ENCODE measurements at places on chromosomes 5 and 9. TPM values are rescaled to one million over a fixed set of nuclear protein-coding genes. Genes with fewer than 3 reads are reported as not detected.

SHOC1 gene
- total RNA-seq: not detected

DNA sequence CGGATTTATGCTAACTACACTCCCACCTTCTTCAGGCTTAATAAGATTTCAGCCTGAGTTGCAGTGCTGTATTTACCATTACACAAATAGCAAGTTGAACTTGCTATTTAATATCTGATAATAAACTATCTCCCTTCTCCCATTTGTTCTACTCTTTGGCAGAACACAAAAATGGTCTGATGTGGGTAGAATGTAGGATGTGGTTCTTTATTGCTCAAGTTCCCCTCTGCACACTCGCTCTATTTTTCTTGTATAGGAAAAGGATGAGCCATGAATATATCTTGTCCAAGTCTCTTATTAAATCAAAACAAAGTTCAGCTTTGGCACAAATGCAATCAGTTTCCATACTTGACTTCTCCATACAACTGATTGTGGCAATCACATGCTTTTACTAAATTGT, 37.2 kb upstream of the KIF2A start:
- no peak for DNase-seq
- H3K4me1 ChIP-seq: peaks cover 71% of the 10 kb centered on the region
- no peaks in the 10 kb centered on the region for H3K27me3 ChIP-seq

DNA sequence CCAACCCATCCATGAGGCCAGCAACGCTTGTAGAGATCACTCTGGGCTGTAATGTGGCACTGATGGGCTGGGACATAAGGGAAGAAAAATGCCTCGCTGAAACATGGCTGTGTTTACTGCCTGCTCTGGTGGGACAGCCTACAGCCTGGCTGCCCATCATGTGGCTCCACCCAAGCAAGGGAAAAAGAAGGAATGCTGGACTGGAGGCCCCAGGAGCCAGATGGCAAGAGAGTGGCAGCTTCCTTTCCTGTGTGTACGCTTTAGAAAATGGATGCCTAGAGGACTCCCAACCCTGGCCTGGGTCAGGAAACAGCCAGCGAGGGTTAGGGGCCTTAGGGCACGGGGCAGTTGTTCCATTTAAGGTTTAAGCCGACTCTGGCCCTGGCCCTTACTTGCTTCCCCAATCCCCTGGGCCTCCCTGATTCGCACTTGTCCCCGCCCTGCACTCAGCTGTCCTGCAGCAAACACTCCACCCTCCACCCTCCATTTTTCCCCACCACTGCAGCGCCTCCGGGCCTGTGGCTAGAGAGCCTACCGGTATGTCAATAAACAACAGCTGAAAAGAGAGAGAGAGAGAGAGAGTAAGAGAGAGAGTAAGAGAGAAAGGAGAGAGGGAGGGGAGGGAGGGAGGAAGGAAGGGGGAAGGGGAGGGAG, 819.4 kb downstream of the SEMA5A start:
- H3K4me1 ChIP-seq: no peaks in the 10 kb centered on the region
- H3K27ac ChIP-seq: no peak overlapping the region
- no peaks in the 10 kb centered on the region for H3K36me3 ChIP-seq
- H3K4me3 ChIP-seq: no peak overlapping the region

MCC gene
- 3.6 TPM for total RNA-seq

CTSV gene
- 23.3 TPM for total RNA-seq

DNA sequence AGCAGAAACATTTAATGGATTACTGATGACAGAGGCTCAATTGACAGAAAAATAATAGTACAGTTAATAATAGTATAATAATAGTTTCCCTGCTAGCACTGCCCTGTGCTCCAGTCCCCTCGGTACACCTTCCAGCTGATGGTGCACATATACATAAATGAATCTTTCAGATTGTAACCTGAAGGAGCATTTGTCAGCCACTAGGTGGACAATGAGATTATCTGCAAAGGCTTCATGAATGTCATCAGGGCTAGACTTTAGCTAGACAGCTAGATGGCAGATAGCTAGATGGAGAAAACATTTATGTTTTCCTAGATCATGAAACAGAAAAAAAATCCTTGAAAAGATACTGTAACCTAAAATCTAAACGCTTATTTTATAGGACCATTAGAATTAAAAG, 304.4 kb upstream of the SMC2 start:
- H3K36me3 ChIP-seq: no peaks in the 10 kb centered on the region
- DNase-seq: no peak
- H3K4me3 ChIP-seq: no peak overlapping the region
- no peak overlapping the region for H3K27ac ChIP-seq
- no peaks in the 10 kb centered on the region for H3K4me1 ChIP-seq

- H3K36me3 ChIP-seq: no peaks in the 10 kb centered on the region
- no peaks in the 10 kb centered on the region for H3K4me1 ChIP-seq
- no peak overlapping the region for H3K27ac ChIP-seq
- no peak overlapping the region for H3K4me3 ChIP-seq
Observed at GRCh38 chr9:18994263-18994916, 38.6 kb downstream of the SAXO1 start.

DNA sequence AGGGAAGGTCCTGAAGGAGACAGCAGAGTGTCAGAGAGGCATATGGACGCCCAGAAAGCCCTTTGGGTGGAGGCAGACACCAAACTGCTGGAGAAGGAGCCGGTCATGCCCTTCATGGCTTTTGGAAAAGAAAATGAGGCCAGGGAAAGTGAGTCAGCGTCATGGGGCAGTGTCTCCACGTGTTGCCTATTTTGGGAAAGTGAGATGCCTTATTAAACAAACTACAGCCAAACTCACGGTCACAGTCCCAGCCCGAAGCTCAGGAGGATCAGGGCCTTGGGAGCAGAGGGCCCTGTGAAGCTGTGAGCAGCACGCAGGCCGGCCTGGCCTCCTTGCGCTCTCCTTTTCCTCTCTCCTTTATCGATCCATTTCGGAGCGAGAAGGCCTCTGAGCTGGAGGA, 25.0 kb downstream of the RGS3 start:
- no peak overlapping the region for H3K4me3 ChIP-seq
- H3K27ac ChIP-seq: no peak overlapping the region
- DNase-seq: no peak
- H3K4me1 ChIP-seq: no peaks in the 10 kb centered on the region

BNC2 gene
- total RNA-seq: not detected

DNA sequence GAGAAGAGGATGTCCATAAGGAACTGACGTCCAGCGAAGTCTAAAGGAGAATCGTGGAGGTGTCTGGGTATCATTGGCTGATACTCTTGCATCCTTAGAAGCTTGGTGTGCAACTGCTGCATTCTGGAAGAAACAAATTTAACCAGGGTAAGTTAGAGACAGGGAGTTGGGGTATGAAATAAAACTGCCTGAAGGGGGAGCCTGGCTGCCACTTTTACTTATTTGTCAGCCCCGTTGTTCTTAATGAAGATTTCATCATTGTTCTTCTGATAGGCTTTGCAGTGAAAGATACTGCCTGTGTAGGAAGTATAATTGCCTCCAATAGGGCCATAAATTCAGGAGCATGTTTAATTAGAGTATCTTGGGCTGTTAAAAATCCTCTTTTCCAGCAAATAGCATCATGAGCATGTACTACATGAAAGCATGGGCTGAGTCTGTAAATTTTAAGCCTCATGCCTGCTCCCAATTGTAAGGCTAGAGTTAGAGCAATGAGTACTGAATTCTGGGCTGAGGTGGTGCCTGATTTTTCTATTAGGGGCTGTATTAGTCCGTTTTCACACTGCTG, 1264.5 kb upstream of the ACO1 start:
- H3K36me3 ChIP-seq: no peaks in the 10 kb centered on the region
- peak; percentile 11 for DNase-seq
- no peak overlapping the region for H3K4me3 ChIP-seq
- H3K27ac ChIP-seq: no peak overlapping the region

GRCh38 chr9:23701291-23701690, 124.7 kb downstream of the ELAVL2 start:
- H3K27me3 ChIP-seq: peaks cover 2% of the 10 kb centered on the region
- no peak for DNase-seq
- H3K27ac ChIP-seq: no peak overlapping the region
- H3K4me3 ChIP-seq: no peak overlapping the region

TSC1 gene
- total RNA-seq: 31.7 TPM

DNA sequence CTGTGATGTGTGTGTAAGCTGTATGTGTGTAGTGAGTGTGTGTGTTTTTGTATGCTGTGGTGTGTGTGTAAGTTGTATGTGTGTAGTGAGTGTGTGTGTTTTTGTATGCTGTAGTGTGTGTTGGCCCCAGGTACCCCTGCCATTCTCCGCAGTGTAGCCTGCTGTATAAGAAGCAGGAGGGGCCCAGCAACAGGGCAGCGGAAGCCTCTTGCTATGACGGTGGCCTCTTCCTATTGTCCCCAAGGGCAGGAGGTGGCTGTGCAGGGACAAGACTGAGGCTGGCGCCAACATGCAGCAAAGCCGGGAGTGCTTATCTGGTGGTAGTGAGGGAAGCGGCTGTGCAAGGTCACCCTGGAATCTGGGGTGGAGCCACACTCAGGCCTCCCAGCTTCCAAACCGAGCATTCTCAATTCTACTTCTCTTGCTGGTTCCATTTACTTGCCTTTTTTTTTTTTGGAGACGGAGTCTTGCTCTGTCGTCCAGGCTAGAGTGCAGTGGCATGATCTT, 5.1 kb downstream of the SPAAR start:
- DNase-seq: peak; percentile 21
- peaks cover 8% of the 10 kb centered on the region for H3K4me1 ChIP-seq
- no peak overlapping the region for H3K4me3 ChIP-seq

DNA sequence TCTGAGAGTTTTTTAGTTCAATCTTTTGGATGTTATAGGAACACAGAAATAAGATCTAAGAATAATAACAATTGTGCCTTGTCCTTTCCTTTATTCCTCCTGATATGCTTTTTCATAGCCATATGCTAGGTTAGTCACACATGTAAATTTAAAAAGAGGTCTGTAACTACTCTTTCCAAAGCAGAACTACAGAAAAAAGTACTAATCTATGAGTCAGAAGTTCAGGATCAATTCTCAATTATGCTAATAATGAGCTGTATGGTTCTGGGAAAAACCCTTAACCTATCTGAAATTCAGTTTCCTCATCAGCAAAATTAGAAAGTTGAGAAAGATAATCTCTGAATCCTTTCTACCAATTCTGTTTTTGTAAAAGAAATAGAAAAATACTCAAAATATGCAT, 44.4 kb downstream of the ANKRD31 start:
- H3K4me3 ChIP-seq: no peak overlapping the region
- no peak for DNase-seq
- no peaks in the 10 kb centered on the region for H3K36me3 ChIP-seq
- H3K27me3 ChIP-seq: no peaks in the 10 kb centered on the region
- no peaks in the 10 kb centered on the region for H3K4me1 ChIP-seq
- no peak overlapping the region for H3K27ac ChIP-seq

DNA sequence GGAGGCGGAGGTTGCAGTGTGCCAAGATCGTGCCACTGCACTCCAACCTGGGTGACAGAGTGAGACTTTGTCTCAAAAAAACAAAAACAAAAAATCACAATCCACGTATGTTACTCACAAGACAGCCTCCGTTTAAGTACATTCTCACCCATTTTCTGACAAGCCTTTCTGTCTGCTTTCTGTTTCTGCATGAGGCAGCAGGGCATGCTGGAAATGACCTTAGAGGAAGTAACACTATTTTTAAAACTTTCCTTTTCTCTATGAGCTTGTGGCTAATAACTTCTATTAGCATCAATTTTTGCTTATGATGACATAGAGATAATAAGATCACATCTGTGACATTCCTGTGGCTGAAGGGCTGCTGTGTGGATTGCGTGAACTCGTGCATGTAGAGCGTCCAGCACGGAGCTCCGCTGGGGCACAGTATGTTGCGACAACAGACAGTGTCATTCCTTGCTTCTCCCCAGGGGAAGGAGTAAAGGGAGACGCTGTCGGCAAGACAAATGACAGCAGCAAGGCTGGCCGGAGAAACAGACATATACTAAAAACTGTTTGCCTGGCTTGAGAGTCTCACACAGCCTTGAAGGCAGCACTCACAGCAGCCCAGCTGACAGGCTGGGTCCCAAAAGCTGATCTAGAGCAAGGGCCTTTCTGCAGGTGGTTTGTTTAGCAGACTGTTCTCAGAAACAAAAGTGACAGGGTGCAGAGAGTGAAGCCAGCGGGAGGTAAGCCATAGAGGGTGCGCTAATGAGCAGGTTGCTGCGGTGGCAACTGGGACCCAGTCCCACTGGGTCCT, 1.6 kb downstream of the BTNL3 start:
- no peak for DNase-seq
- H3K27ac ChIP-seq: no peak overlapping the region
- H3K27me3 ChIP-seq: peaks cover 21% of the 10 kb centered on the region
- no peaks in the 10 kb centered on the region for H3K4me1 ChIP-seq
- H3K4me3 ChIP-seq: no peak overlapping the region

DNA sequence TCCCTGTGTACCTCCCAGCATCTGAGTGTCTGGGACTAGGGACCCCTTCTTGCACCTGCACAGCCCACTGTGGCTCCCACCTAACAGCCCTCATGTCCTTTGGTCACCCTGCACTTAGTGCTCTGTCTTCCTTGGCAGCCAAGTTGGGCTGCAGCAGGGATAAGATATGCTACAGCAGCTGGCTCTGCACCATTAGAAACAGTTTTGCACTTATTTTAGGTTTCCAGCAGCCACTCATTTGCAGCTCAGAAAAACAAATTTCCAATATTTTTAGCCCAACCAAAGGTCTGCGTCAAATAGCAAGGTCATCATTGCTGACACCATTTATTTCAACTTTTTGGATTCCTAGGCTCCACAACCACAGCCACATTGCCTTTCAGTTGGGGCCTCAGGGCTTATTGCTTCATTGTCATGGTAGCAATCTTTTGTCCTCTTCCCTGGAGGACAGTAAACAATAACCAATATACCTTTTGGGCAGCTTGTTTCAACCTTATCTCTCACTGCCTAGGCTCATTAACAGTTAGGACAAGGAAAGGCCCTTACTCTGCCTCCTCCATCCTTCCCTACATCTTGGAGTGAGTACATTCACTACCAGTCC, 263.9 kb downstream of the COX7C start:
- no peak overlapping the region for H3K4me3 ChIP-seq
- no peaks in the 10 kb centered on the region for H3K27me3 ChIP-seq
- no peaks in the 10 kb centered on the region for H3K36me3 ChIP-seq
- no peak for DNase-seq
- no peak overlapping the region for H3K27ac ChIP-seq

SPRY4 gene
- total RNA-seq: 23.6 TPM

GRCh38 chr9:134325096-134325812, 1.0 kb upstream of the RXRA start:
- no peak overlapping the region for H3K27ac ChIP-seq
- peaks cover 15% of the 10 kb centered on the region for H3K36me3 ChIP-seq
- DNase-seq: peak; percentile 37
- H3K4me3 ChIP-seq: peak overlapping the region; percentile 54
- no peaks in the 10 kb centered on the region for H3K27me3 ChIP-seq

COL15A1 gene
- not detected for total RNA-seq

DNA sequence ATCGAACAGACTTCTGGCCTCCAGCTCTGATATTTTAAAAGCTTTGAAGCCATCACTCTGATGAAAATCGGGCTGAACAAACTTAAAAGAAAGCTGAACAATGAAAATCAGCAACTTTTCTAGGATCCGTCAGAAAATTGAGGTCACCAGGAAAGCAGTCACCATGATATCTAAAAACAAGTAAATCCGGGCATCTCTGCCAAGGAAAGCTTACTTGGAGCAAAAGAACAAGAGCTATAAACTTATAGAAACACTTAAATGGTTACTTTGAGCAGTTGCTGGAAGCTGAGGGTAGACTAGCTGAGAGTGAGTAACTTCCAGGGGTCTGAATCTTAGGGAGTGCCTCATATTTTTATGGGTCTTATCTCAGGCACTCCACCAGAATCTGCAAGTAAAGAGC, 1043.0 kb upstream of the CDH18 start:
- H3K27me3 ChIP-seq: no peaks in the 10 kb centered on the region
- H3K4me3 ChIP-seq: no peak overlapping the region
- DNase-seq: no peak
- H3K4me1 ChIP-seq: no peaks in the 10 kb centered on the region
- H3K27ac ChIP-seq: no peak overlapping the region
- no peaks in the 10 kb centered on the region for H3K36me3 ChIP-seq

CCDC171 gene
- total RNA-seq: 2.1 TPM
